ENCODE measurements at places on chromosomes 13 and 19.

DNA sequence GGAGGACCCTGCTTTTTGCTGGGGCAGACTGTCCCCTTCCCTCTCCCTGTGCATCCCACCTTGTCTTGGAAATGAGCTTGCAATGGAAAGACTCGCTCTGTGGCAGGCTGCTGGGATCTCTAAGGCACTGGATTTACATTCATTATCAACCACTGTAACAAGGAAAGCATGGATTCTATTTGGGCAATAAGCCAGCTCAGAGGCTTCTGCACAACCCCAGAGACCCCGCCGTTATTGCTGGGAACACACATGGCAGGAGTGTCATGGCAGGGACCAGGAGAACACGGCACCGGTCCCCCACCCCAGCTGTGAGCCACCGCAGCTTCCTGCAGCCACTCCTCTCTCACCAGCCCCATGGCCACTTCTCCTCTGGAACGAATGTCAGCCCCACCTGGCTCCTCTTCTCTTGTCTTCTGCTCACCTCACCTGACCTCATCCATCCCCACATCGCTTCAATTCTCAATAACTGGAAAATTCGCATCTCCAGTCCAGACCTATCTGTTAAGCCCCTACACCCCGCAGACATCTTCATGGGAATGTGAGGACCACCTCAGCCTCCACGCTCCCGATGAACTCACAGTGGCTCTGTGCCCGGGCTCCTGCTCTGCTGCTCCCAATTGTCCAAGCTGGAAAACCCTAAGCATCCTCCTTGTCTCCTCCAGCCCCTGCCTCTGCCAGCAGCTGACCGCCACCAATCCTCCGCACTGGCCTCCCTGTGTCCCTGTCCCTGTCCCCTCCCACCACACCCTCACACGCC is 181.5 kb downstream of the USP12 start:
- DNase-seq: no peak

GRCh38 chr19:2476451-2477140 is 669 bp downstream of the GADD45B start:
- no peak for DNase-seq

GRCh38 chr19:1746401-1747284 is 6.7 kb upstream of the ONECUT3 start:
- DNase-seq: no peak

- no peak for DNase-seq
Measured at GRCh38 chr19:18390065-18390907, 4.3 kb downstream of the GDF15 start.

DNA sequence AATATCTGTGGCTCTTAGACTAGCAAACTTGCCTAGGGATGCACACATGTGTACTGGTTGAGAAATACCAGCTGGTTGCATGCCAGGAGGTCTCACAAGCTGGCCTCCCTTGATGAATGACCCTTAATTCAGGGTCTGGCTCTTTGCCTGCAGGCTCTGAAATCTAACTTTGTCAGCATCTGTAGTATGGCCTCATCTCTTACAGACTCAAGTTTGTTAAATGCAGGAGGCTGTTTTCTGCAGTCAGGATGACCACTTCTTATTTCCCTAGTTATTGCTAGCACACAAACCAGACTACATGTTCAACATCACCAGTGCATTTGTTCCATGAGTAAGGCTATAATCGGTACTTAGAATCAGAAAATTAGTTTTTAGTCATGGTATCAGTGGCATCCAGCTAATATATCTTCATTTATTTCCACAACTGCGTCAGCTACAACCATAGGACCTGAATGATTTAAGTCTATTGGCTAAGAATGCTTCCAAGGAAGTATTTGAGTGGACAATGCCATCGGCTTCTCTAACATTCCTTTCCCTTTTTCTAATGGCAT is 23.3 kb upstream of the POSTN start:
- DNase-seq: no peak

DNA sequence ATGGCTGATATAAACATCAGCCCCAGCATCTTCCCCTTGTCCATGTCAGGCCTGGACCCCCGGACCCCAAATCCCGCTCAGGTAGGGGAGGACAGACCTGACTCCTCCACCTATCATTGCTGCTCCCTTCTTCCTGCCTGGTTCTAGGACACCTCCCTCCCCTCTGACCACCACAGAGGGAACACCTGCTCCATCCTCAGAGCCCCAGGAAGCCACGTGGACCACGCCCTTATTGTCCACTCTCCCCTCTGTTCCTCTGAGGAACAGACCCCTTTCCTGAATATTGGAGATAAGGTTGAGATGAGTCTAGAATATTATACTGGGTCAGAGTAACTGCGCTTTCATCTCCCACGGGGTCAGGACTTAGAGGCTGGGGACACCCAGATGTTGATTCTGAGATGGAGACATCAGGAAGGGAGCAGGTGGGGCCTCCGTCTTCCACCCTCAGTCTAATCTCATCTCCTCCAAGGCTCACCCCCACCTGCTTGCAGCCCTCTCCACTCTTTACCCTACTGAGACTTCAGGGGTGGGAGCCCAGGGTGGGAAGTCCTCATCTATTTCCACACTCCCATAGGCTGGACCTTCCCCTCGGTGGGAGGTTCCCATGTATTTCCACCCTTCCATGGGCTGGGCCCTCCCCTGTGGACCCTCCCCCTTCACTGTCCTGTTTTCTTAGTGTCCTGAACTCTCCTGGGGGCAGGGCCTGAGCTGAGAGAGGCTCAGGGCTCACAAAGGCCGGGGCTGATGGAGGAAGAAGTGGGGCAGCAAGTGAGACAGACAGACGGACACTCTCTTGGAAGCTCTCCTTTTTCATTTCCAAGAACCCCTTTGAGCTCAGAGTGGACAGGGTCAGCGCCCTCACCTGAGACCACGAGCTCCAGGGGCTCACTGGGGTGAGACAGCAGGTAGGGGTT is 2.7 kb downstream of the LILRA4 start:
- DNase-seq: peak; percentile 51

- DNase-seq: no peak
Measured at GRCh38 chr19:44623080-44623479, 9.7 kb downstream of the IGSF23 start.

DNA sequence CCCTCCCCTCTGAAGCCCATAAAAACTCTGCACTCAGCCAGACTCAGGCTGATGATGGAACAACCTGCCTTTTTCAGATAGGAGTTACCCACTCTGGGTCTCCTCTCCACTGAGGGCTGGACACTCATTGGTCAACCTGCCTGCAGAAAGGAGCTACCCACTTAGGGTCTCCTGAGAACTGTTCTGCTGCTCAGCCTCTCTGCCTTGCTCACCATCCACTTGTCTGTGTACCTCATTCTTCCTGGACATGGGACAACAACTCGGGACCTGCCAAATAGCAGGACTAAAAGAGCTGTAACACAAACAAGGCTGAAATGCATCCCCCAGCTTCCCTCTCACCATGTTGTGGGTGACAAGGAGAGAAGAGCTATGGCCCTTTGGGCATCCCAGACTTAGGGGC is 18.4 kb upstream of the RCBTB2 start:
- no peak for DNase-seq

DNA sequence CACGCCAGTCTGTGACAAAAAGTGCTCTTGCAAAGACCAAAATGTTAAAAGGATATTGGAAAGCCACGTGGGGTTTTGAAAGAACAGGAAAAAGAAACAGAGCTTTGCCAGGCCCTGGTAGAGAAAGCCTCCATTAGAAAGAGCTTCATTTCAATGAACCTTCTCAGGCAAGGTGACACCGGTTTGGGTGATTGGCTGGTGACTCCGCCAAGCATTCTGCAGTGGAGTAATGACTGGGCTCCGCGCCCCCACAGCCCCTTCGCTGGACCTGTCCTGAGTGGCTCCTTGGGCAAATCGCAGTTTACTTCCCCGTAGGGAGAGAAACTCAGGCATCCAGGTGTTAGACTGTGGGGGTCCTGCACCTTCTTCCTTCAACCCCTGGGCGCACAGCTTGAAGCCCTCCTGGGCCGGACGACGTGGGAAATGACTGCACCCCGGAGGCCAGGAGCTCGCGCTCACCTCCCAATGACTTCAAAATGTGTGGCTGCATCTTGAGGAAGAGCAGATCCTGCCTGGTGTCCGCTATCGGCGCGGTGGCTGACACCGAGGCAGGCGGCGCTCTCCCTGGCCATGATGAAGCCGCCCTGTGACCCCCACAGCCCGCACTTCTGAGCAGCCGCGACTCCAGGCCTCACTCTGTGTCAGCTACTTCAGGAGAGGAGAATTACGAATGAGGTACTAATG is 444.6 kb upstream of the SGCG start:
- no peak for DNase-seq

DNA sequence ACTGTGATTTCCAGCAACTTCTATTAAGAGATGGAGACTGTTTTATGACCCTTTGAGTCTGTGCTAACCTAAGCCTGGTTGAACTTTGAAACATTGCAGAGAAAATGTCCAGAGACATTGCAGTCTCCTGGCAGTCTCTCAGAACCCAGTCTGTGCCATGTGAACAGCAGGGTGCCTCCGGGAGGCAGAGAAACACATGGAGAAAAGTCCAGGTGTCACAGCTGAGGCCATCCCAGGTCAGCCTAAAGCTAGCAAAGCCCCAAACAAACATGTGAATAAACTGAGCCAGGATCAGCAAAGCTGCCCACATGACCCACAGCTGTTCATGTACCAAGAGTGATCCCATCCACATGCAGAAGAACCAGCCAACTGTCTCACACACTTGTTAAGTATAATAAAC is 7.8 kb downstream of the CYP4F11 start:
- DNase-seq: no peak

DNA sequence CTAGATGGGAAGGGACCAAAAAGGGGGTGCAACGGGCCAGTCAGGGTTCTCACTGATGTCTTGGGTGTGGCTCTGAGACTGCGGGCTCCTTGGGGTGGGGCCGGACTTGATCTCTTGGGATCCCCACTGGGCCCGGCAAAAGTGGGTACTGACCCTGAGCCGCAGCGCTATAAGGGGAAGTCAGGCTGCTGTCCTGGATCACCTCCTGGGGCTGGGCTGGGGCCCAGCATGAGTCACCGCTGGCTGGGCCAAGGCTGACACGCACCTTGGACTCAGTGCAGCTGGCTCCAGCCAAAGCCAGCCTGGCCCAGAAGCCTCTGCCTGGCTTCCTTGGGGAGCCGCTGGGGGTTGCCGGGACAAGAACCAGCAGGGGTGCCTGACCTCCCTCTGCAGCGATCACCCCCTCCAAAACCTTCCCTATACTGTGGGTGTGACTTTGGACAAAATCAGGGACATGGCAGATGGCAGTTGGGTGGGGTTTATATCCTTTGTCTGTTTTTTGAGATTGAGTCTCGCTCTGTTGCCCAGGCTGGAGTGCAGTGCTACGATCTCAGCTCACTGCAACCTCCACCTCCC is 617 bp upstream of the IQCN start:
- DNase-seq: no peak

DNA sequence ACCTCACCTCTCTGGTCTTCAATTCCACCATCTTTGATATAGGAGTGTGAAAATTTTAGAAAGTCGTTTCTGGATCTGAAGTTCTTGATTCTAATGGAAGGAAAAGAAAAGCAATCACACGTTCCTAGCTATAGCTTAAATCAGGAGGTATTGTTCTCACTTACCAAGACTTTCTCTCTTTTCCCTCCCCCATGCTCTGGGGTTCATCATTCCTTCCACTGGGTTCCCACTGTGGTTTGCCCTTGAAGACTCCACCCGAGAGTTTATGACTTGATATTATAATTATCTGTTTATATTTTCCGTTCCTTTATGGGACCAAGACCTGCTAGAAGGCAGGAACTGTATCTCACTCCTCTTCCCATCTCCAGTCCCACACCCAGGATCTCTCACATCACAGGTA is 76.6 kb downstream of the AKAP11 start:
- no peak for DNase-seq

DNA sequence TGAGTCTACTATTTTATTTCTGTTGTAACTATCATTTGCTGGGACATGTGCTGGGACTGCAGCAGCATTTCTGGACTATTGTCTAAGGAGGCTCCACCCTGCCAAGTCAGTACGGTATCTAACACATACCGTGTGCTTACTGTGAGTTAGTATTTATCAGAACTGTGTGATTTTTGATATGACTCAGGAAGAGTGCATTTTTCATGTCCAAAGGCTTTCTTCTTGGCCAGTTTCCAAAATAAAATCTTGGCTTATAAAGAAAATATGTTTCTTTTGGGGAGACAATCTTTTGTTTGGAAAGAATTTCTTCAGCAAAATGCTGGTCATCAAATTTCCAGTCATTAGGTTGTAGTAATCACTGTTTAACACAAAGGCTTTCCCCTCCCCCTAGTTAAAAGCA is 11.6 kb downstream of the PARP4 start:
- DNase-seq: no peak

DNA sequence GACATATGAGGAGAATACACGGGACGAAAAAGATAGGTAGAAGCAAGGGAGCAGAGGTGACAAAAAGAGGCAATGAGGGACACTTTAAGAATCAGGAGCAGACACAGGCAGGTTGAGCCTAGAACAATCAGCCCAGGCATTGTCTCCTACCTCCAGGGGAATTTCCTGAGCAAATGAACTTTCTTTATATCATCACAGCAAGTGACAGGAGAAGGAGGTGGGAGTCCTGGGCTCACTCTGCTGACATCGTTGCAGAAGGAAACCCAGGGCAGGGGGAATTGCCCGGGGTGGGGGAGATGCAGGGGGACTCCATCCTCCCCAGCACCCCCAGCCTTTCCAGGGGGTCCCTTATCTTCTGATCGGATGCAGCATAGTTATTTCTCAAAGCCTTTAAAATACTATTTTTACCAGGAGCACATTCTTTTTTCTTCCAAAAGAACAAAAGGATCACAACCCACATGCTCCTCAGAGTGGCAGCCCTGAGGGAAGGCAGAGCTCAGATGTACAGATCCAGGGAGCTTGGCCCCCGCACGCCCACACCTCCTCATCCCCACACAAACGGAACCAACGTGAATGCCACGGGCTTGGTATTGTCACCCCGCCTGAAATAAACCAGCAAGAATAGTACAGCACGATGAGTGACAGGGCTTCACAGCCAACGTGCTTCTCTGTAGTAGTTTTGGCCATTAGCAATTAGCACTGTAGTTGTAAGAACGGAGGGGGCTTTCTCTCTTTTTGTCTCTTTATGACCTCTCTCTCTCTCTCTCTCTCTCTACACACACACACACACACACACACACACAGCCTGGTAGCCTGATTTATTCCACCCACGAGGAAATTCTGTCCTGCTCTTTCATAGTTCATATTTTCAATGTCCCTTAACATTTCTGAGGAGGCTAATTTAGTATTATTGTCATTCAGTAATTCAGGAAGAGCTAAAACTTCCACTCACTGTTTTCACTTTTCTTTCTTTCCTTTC is 169.5 kb upstream of the UBL3 start:
- DNase-seq: no peak

- DNase-seq: no peak
Measured at GRCh38 chr13:95056266-95056665, 245.0 kb downstream of the ABCC4 start.

DNA sequence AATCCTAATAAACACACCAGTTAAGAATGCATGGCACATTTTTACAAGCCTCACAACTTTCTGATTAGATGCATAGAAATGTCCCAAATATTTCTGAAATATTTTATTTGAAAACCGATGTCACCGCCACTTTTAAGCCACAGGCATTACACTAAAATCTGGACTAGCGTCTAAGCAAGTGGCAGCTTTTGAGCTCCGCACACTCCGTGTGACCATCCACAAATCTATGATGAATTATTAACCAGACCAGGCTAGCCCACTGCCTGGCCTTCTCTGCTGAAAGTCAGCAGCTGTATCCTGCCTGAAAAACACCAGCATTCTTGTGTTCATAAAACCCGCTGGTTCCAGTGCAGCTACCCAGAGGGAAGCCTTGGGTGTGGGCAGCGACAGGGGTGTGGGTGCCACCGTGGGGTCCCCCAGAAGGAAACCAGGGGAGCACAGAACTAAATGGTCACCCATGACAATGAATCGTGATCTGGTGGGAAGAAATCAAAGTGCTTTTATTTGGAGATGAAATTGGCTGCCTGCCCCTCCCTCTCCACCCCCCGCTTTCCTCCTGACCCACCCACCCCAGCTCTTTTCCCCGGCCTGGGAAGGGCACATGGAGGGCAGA is 13.8 kb downstream of the RASA3 start:
- DNase-seq: no peak

All from CMK (cell line).